ENCODE measurements at places on chromosomes 2 and 18. TPM values are rescaled to one million over a fixed set of nuclear protein-coding genes. Genes with fewer than 3 reads are reported as not detected.

DNA sequence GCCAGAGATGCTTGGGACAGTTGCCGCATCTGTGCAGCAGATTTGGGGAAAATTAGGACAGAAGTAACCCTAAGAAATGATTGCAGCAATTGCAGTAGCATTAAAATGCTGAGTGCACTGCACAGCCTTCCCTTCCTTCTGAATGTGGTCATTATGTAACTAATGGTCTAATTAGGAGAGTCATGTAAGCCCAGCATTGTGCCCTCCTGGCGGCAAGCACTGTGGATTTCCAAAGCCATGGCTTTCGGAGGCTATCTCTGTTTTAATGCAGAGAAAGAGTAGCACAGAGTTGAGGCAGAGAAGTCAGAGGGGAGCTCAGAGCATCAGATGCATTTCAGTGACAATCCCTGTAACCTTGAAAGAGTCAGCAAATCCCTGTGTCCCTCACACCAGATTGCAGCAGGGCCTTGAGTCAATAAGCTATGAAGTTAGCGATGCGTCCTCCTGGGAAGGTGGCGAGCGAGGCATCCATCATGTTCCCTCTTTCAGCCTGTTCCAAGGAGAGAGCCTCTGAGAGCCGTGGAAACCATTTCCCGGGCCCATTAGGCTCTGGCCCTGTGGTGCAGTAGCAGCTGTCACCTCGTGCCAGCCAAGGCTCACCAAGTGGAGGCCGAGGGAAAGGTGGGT lies 307.2 kb downstream of the FBXO15 start:
- no peak for DNase-seq

The CHRNG gene
- total RNA-seq: not detected

GRCh38 chr2:235542733-235543127 lies 48.9 kb downstream of the AGAP1 start:
- DNase-seq: no peak

- no peak for DNase-seq
Observed at GRCh38 chr2:227793148-227793712, 20.4 kb upstream of the CCL20 start.

DNA sequence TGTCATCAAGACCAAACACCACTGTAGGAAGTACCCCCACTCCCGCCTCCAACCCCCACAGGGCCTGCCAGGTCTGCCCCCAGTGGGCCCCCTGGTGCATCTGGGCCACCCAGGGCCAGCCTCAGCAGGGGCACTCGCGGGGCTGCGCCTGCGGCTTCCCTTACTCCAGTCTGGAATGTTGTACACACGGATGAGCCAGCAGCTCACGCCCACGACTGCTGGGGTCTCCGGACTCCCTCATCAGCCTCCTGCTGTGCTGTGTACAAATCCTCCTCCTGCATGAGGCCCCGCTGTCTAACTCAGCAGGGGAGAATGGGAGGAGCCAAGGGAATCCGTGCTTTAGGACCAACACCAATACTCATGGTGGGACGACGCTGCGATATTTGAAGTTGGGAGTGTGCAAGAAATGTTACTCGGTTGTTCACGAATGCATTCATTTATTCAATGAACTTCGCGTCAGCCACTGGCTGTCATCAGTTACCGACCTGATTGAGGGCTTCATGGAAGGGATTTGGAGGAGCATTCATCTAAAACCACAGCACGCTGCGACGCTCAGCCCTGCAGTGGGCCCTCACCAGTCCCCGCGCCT lies 654 bp upstream of the ASB1 start:
- DNase-seq: no peak

The CNTNAP5 gene
- total RNA-seq: not detected

DNA sequence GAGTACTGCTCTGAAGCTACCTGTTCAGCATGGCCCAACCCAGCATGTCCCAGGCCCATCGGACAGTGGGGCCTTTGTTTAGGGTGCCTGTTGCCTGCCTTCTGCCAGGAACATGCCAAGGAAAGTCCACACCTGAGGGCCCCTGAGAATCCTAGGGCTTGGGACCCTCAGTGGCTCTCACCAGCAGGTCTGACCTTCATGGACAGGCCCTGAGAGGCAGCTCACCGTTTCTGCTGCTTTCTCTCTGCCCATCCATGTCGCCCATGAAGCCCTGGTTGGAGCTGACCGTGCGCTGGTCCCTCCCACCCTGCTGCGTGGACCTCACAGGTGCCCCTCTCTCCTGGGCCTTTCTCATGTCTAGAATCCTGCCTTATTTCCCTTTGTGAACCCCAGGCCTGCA lies 124.0 kb downstream of the GBX2 start:
- DNase-seq: no peak

- DNase-seq: no peak
Observed at GRCh38 chr2:232897598-232898408, 27.7 kb downstream of the SNORC start.

DNA sequence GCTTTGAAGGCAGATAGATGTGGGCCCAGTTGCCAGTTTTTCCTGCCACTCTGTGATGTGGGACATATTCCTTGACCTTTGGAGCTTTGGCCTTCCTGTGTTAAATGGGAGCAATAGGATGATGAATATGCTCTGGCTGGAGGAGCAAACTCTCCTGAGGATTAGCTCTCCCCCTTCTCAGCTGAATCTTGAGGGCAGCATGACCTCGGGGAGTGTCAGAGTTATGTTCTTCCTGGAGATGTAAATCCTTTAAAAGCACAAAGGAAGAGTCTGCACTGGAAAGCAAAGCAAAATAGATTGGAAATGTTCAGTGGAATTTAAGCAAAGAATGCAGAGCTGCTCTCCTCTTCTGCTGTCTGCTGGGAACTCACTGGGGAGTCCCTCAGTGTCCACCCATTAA lies 160.1 kb downstream of the ALK start:
- no peak for DNase-seq

DNA sequence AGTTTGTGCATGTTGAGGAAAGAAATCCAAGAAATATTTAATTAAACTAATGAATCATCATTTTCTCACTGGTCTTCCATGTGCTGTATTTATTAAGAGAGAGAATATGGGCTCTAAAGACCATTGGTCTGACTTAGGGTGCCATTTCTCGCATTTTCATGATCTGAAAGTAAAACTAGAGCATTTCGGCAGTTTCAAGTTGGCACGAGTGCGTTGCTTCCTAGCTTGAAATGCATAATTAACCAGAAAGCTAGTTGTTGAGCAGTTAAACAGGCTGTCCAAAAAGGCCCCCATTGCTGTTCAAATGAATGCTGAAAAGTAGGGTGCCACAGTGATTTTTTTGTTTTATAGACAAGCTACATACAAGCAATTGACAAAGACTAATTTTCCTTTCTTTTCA lies 47.4 kb downstream of the SLC8A1 start:
- no peak for DNase-seq

The TLX2 gene
- total RNA-seq: not detected

The PFN4 gene
- total RNA-seq: 0.79 TPM

The SCN1A gene
- not detected for total RNA-seq

The SIX3 gene
- not detected for total RNA-seq

GRCh38 chr18:58993260-58993659 lies 128.6 kb downstream of the ZNF532 start:
- DNase-seq: no peak

GRCh38 chr2:83817511-83817910 lies 641.6 kb downstream of the SUCLG1 start:
- DNase-seq: no peak

The ASIC4 gene
- total RNA-seq: 0.83 TPM

The KLHL14 gene
- 0.39 TPM for total RNA-seq

The NETO1 gene
- total RNA-seq: not detected

- no peak for DNase-seq
Observed at GRCh38 chr2:199972088-199972626, 16.8 kb downstream of the MAIP1 start.

The IL1B gene
- total RNA-seq: 0.44 TPM

The HOXD3 gene
- total RNA-seq: 7.8 TPM

The RMND5A gene
- 38.8 TPM for total RNA-seq

GRCh38 chr2:201985728-201986462 lies 47.8 kb upstream of the FZD7 start:
- DNase-seq: no peak

The TMEFF2 gene
- 0.37 TPM for total RNA-seq

The FAM210A gene
- total RNA-seq: 23.3 TPM

The SCTR gene
- not detected for total RNA-seq

DNA sequence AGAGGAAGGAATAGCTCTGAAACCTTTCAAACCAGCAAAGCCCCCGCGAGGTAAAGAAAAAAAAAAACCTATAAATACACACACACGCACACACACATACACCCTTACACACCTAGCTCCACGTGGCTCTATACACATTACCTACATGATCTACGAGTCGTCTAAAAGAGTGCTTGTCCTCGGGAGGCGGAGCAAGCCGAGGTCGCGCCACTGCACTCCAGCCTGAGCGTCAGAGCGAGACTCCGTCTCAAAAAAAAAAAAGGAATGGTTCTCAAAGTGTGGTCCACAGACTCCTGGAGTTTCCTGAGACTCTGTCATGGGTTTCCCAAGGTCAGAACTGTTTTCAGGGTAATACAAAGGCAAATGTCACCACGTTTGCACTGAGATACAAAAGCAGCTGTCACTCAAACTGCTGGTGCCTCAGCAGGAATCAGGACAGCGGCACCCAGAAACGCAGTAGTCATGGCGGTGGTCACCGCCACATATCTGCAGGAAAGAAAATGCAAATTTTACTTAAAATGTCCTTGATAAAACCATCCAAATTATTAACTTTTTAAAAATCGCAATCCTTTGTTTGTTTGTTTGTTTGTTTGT lies 130.0 kb upstream of the GPC1 start:
- peak; percentile 25 for DNase-seq

GRCh38 chr2:174181368-174181767 lies 67.0 kb downstream of the OLA1 start:
- no peak for DNase-seq

The SCN2A gene
- total RNA-seq: 1.9 TPM

The XIRP2 gene
- not detected for total RNA-seq

DNA sequence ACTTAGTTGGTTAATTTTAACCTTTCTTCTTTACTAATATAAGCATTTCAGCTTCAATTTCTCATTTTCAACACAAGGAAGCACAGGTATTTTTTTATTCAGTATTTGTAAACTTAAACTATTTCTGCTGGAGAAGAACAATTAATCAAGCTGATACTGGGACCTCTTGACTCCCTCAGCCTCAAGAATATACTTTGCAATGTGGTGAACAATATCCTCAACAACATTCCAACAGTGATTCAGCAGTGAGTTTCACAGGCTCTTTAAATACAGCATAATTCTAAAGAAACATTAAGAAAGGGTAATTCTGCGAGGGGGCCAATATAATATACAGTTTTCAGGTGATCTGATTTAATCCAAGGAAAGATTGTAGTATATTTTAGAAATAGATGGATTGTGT lies 10.0 kb downstream of the RAPGEF4 start:
- no peak for DNase-seq

The HRH4 gene
- not detected for total RNA-seq

- DNase-seq: no peak
Observed at GRCh38 chr2:96768083-96768561, 7.4 kb downstream of the CNNM4 start.

DNA sequence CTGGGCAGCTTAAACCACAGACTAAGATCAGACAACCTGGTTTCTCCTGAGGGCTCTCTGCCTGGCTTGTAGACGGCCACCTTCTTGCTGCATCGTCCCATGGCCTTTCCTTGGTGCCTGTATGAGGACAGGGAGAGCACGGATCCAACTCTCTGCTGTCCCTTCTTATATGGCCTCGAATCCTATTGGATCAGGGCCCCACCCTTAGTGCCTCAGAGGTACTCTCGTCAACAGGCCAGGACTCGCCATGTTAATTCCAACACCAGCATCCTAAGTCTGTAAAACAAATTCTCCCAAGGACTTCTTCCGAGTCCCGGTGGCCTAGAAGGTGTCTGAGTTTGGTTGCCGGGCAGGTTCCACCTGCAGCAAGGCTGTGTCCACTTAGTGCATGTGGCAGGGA lies 40.2 kb downstream of the ATP6V1C2 start:
- DNase-seq: no peak

DNA sequence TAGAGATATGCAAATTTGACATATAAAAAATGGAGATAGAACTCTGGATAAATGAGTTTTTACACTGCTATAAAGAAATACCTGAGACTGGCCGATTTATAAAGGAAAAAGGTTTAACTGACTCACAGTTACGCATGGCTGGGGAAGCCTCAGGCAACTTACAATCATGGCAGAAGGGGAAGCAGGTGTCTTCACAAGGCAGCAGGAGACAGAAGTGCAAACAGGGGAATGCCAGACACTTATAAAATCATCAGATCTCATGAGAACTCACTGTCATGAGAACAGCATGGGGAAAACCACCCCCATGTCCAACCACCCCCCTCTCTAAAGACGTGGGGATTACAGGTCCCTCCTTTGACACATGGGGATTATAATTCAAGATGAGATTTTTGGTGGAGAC lies 1540.2 kb upstream of the SLC39A10 start:
- no peak for DNase-seq

All from adrenal gland (tissue), 19 donors.